ENCODE measurements at places on chromosomes 6 and 20.

DNA sequence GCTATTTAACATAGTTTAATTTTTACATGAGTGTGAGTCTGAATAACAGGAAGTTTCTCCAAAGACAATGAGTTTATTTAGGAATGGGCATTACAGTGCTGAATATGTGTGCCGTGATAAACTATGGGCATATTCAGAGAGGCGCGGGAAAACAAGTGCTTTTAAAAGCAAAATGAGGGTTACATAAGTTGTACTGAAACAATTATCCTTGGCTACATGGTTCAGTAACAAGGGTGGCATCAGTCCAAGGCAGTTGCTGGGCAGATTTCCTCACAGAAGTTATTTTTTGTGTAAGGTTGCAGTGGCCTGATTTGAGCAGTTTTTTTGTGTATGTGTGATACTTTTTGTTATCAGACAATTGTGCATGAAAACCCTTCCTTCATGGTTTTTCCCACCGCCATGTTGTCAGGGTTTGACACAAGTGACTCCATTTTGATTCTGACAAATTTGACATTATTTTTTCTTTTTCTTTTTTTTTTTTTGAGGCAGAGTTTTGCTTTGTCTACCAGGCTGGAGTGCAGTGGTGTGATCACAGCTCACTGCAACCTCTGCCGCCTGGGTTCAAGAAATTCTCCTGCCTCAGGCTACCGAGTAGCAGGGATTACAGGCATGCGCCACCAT lies 22.3 kb upstream of the PXDC1 start:
- DNase-seq = no peak

DNA sequence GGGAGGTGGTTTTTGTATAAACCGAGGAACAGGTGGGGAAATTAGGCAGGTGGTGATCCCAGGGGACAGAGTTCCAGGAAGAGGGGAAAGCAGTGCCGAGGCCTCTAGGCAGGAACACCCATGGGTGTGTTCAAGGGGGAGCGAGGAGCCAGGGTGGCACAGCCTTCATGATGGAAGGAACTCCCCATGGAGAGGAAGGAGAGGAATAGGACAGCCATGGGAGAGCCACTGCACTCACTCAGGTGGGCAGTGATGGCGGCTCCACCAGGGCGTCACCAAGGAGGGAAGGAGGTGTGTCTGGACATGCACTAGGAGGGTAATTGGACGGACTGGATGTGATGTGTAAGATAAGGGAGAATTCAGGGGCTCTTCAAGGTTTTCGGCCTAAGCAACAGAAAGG lies 98.2 kb downstream of the THBS2 start:
- no peak for DNase-seq

DNA sequence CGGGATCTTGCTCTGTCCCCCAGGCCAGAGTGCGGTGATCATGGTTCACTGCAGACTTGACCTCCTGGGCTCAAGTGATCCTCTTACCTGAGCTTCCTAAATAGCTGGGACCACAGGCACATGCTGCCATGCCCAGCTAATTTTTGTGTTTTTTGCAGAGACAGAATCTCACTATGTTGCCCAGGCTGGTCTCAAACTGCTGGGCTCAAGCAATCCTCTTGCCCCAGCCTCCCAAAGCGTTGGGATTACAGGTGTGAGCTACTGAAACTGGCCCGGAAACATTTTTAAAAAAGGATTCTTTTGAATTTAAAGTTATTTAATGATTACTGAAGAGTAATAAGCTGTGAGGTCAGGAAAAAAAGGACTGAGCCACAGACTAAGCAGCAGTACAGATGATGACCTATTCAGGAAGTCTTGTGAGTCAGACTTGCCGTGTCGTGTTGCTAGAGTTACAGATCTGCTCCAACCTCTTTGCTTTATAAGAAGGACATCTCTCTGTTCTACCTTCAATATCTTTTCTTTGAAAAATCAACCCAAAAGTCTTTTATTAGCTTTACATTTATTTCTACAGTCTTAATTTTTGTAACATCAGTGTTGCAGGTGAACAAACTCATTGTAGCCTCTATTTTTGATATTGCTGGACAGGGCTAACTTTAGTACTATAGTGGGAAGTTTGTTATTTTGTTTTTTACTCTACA lies 108.7 kb downstream of the NCOA3 start:
- no peak for DNase-seq

GRCh38 chr6:48135323-48136084 lies 24.5 kb upstream of the PTCHD4 start:
- DNase-seq = no peak

GRCh38 chr6:89596484-89596883 lies 42.1 kb downstream of the LYRM2 start:
- no peak for DNase-seq

- no peak for DNase-seq
Measured at GRCh38 chr6:37556881-37557644, 57.4 kb upstream of the CCDC167 start.

GRCh38 chr20:10720565-10720964 lies 46.8 kb upstream of the JAG1 start:
- DNase-seq = no peak

DNA sequence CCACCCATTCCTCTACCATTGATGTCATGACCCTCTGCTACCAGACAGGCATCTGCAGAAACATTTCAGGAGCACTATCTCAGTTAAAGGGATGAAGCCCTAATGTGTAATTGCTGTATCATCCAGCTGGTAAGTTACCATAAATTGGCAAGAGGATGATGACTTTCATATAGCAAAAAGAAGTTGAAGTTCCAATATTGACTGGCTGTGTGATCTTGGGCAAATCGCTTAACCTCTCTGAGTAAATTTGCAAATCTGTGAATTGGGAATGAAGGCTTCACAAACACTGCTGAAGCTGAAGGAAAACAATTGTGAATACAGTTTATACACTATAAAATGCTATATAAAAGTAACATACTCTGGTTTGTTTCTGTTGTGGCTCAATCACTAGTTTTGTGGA lies 89.5 kb upstream of the PHACTR1 start:
- no peak for DNase-seq

Measured in dorsolateral prefrontal cortex (tissue), 122 donors.